ENCODE measurements at places on chromosomes 3 and 15.

DNA sequence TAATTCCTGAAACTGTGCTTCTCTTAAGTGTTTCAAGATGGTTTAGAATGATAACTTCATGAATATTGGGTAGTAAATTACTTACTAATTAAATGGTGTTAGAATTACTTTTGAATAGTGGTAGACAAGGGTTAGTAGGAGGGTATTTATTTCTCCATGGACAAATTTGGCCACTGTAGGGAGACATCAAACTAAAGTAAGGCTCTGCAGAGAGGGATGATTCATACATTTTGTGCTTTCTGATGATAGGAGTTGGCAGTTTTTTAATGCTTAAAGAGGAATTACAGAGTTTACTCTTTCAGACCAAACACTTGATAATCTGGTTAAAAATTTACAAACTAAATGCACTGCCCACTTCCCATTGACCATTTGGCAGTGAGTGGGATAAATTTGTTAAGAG lies 127.6 kb downstream of the NAALADL2 start:
- no peak for DNase-seq

DNA sequence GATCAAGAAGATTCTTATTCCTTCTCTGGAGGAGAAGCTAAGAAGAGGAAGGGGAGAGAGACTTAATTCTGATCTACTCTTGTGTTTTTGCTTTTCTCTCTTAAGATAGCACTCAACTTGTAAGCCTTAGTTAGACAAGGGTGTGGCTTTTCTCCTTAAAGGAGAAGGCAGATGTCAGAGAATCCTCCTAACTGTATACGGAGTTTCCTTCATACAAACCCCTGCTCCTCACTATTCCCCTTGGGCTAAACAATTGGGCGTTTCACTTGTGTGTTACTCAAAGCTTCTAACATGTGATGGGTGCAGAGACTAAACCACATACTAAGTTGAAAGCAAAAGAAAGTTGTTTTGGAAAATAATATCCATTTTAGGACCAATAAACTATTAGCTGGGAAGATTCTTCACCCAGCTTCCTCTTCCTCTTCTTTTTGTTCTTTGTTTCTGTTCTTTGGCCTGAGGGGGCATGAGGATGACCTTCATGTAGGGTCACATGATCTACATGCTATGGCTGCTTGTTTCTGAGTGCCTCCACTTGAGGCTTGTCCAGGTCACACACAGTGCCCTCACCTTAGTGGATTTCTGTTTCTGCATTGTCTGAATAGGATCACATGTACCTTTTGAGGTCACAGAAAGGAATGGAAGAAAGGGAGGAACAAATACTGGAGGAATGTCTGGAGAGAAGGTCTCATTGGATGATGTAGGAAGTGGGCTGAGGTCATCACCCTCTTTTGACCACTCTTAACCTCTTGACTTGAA lies 14.6 kb downstream of the SPINK8 start:
- DNase-seq, result no peak

DNA sequence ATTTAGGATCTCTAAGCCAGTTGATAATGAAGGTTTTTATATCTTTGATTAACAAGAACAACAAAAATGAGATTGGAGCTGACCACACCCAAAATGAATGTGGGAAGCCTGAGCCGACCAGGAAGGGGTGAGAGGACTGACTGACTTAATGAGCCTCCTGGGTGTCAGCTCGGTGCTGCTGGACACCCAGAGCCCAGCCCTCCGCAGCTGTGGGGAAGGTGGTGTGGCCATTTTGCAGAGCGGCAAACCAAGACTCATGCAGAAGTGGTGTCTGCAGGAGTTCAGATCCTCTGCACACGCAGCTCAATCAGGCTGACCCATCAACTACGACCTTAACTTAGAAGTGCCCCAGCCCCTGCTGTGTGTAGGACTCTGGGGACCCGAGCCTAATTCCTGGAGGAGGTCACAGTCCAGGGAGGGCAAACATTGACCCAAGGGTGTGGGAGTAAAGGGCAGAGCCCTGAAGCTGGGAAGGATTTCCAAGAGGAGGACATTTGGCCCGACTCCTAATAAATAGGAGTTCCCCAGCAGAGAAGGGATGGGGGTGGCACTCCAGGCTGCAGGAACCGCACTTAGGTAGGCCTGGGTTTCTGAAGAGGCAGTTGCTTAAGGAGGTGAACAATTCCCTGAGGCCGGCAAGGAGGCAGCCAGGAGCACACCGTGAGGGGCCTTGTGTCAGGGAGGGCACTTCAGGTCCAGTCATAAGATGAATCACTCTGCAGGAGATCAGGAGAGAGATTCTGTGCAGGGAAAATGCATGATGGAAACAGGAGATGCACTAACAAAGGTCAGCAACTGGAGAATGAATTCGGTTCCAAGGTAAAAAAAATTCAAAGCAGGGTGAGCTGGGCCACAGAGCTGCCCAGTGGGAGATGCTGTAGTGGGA lies 197.1 kb upstream of the TPM1 start:
- no peak for DNase-seq

GRCh38 chr3:69761896-69762767 lies 22.9 kb downstream of the MITF start:
- DNase-seq, result no peak

DNA sequence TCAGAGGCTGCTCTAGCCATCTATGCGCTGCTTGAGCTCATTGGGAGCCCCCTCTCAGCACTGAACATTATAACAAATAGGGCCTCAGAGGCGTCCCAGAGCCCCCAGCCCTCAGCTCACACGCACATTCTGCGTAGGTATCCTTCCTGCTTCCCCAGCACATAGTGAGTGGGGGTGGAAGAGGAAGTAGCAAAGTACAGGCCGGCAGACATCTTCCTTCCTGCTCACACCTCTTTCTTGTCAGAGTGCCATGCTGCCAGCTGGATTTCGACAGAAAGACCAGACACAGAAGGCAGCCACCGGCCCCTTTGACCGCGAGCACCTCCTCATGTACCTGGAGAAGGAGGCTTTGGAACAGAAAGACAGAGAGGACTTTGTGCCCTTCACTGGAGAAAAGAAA lies 16.6 kb downstream of the TMOD2 start:
- no peak for DNase-seq

DNA sequence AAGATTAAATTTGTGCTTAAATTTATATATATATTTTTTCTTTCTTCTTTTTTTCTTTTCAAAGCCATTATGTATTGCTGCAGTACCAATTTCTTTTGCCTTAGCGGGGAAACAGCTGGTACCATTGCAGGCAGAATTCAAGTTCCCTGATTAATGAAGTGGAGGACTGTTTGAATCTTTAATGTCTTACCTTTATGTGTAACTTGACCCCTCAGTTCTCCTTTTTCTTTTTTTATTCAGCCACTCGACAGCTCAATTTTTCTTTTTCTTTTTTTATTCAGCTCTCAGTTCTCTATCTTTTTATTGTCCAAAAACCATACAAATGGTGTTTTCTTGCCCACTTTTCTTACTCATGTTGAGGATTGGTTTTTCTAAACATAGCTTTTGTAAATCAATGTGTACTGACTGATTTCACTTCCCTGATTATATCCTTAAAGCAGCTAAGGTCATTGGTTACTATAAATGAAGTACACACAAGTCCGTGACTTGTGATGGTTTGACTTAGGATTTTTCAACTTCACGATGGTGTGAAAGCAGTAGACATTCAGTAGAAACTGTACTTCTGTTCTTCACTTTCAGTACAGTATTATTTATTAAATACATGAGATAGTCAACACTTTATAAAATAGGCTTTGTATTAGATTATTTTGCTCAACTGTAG lies 22.8 kb downstream of the ATP2C1 start:
- DNase-seq, result no peak

- DNase-seq, result no peak
Measured at GRCh38 chr3:16300881-16301359, 35.9 kb downstream of the OXNAD1 start.

- no peak for DNase-seq
Measured at GRCh38 chr15:67076147-67076843, 10.9 kb downstream of the SMAD3 start.

DNA sequence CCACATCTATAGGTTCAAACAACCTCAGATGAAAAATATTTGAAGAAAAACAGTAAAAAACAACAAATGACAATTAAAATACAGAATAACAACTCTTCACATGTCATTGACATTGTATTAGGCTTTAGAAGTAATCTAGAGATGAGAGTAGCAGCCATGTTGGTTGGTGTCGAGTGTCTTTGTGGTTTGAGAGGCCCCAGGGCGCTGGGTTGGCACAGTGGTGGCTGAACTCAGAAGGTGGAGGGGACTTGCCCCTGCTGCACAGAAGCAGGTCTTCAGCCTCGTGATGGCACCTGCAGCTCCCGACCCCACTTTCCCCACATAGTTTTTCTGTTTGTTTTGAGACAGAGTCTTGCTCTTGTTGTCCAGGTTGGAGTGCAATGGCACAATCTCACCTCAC lies 187.2 kb downstream of the OSBPL10 start:
- no peak for DNase-seq

Measured in NCI-H446 treated with DMSO at 0.1 percent for 48 hours (cell line).